ENCODE measurements at places on chromosomes 12 and 14. TPM values are rescaled to one million over a fixed set of nuclear protein-coding genes. Genes with fewer than 3 reads are reported as not detected.

DNA sequence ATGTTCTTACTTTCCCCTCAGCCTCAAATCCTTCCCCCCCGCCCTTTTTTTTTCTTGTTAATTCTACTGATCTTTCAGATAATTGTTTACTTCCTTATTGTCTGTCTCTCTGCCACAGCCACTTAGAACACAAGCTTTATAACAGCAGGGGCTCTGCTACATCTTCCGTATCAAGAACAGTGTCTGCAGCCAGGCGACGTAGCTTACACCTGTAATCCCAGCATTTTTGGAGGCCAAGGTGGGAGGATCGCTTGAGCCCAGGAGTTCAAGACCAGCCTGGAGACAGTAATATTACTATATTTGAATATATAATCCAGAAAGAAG, 5.4 kb downstream of the SOS2 start:
- DNase-seq: no peak

DNA sequence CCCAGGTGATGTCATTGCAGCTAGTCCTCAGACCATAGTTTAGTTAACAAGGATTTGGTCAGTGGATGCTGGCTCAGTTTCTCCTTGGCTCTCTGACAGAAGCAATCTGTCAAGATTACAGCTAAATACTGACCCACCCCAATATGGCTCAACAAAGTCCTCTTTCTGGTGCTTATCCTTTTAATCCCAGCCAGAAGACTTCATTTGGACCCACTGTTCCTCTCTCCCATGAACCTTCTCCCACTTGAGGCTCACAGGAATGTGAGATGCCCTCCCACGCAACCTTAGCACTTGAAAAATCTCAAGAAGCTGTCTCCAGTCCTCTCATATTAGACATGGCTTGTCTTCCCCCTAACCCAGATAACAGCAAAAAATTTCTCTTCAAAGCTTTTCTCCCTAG, 47.7 kb downstream of the C12orf50 start:
- DNase-seq: no peak

GRCh38 chr12:58888131-58888783, 32.0 kb downstream of the LRIG3 start:
- no peak for DNase-seq

DNA sequence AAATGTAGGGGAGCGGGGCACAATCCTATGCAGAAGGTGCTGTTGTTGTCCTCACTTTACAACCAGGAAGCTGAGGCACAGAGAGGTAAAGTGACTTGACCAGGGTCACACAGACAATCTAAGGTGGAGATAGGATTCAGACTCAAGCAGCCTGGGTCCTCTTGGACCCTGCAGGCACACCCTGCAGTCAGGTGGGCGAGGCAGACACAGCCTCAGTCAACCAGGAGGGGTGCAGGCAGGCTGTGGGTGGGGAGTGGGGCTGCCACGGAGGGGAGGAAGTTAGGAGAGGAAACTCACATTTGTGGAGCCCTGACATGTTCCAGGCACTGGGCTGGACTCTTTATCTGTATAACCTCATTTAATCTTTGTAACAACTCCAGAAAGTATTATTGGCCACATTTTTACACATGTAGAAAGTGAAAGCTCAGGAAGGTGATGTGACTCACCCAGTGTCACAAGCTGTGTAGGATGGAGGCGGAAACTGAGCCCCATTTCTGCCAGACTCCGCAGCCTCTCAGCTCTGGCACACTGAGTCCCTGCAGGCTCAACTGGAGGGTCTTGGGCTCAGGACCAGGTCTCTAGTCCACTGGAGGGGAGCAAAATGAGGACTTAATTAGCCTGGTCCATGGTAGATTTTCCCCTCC, 24.9 kb upstream of the CHGA start:
- no peak for DNase-seq

DNA sequence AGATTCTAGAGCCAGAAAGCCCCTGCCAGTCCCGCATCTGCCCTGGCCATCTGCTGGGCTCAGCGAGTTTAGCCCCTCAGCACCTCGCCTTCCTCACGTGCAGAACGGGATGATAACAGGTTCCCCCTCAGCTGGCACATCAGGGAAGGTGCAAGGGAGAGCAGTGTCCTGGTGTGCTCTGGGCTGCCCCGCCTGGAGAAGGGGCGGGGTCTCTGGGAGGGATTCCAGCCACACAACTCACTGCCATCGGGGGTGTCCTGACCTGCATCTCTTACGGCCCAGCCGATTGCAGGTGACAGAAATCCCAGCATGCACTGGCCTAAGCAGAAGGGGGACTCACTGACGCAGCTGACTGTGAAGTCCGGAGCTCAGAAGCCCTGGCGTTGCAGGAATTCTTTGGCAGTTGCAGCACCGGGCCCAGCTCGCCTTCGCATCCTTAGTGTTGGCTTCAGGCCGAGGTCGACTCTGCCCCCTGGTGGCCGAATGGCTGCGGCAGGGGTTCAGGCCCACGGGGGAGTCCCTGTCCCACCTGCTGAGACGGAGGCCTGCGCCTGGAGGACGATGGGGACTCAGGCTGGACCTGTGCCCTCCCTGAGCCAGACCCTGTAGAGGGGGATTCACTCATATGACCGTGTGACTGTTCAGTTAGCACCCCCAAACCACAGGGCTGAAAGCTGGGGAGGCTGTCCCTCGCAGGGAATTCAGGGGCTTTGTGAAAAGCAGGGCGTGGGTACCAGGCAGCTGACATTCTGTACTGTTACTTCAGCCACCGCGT, 178.6 kb downstream of the ADGRD1 start:
- DNase-seq: peak; percentile 75

DNA sequence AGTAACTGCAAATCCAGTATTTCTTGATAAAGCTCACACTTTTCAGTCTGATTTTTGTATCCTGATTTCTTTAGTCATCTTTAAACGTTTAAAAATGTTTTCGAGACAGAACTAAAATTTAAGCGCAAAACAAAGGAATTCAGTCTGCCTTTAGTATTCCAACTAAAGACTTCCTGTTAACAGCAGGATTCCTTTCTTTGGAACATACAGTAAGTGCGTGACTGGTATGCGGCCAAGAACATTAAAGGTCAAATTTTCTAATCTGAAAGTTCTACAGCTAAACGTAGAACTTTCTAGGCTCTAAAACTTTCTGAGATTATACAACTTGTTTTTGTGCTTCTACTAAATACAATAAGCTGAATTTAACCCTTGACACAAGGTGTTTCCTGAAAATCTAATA, 9.9 kb downstream of the SAV1 start:
- no peak for DNase-seq

GRCh38 chr12:49703647-49704137, 3.5 kb downstream of the FMNL3 start:
- DNase-seq: no peak

DNA sequence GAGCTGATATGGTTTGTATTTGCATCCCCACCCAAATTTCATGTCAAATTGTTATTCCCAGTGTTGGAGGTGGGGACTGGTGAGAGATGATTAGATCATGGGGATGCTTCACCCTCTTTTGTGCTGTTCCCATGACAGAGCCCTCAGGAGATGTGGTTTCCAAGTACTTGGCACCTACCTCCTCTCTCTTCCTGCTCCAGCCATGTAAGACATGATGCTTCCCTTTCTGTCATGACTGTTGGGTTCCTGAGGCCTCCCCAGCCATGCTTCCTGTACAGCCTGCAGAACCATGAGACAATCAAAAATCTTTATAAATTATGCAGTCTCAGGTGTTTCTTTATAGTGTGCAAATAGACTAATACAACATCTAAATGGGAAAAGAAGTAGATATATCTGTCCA, 754.5 kb downstream of the TMEM121 start:
- DNase-seq: no peak

Gene KRT79
- total RNA-seq: not detected

Gene OVCH1
- 0.08 TPM for total RNA-seq

Gene TMEM106C
- total RNA-seq: 18.8 TPM

Gene NABP2
- 10.8 TPM for total RNA-seq

All from liver (tissue), 10 donors.